ENCODE measurements at places on chromosomes 4 and X.
A peak's percentile ranks its signal among the peaks of the same experiment; 100 is the strongest.

DNA sequence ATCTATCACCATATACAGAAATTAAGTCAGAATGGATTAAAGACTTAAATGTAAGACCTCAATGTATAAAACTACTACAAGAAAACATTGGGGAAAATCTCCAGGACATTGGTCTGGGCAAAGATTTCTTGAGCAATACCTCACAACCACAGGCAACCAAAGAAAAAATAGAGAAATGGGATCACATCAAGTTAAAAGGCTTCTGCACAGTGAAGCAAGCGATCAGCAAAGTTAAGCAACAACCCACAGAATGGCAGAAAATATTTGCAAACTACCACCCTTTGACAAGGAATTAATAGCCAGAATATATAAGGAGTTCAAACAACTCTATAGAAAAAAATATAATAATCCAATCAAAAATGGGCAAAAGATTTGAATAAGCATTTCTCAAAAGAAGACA is 236.9 kb upstream of the EMCN start:
- DNase-seq = no peak

DNA sequence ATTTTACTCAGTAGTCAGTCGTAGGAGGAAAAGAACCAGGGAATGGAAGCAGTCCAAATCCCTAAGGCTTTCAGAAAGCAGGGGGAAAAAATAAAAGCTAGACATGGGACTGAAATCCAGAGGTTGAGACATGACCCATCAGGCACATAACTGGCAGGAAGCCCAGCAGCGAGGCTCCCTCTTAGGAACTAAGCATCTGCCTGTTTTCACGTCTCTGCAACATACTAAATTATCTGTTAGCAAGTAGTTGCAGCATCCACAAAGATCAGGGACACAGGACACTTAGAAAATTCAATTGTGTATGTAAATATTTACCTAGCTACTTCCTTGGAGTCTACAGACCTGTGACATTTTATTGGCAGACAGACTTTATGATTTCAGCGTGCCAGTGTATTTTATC is 118.0 kb upstream of the EDNRA start:
- DNase-seq = no peak

DNA sequence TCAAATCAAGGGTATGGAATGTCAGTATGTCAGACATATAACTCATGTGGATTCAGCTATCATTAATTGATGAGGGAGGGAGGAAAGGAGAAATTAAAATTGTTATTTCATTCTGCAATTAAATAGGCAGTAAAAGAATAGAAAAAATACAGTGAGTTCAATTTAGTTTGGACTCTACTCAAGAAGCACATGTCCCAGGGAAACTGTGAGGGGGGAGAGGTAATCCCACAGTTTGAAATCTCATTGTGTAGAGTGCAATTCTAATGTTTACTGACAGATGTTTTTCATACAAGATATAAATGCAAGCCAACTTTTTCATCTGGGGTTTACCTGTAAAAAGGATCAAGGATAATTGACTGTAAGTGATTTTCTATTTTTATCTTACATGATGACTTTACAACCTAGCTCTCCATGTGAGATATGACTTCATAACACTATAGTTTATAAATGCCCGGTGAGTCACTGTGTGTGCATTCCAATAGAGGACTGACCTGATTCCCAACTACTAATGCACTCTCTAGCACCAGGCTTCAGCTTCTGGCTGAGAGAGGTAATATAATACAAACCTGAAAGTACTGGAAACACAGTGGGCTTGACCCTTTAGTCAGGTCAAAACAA is 35.2 kb upstream of the SCD5 start:
- no peak for DNase-seq

DNA sequence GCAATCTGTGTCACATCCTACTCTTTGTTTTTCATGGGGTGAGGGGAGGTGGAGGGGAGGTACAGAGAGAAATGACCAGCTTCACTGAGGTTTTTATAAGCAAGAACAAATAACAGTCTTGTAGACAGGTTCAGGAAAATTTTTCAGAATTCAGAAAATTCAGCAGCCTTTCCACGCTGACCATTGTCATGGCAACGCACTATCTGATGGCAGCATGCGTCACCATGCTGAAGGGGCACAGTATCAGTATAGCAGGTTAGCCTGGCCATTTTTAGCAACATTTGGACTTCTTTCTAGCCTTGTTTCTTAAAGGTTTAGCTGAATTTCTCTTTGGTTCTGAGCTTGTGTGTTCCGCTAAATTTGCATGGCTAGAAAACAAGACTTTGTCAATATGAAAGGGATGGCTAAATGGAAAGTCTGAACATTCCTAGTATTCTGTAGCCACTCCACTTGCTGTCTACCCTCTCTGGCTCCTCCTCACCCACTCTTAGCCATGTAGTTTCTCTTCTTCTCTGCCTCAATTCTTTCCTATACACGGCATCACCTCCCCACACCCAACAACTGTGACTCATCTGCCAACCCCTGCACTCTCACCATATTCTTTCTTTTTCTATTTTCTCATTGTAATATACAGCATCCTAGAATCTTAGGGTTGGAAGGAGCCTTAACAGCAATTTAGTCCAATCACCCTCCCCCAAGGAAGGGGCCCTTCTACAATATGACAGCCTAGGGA is 42.7 kb upstream of the CITED1 start:
- DNase-seq = no peak

DNA sequence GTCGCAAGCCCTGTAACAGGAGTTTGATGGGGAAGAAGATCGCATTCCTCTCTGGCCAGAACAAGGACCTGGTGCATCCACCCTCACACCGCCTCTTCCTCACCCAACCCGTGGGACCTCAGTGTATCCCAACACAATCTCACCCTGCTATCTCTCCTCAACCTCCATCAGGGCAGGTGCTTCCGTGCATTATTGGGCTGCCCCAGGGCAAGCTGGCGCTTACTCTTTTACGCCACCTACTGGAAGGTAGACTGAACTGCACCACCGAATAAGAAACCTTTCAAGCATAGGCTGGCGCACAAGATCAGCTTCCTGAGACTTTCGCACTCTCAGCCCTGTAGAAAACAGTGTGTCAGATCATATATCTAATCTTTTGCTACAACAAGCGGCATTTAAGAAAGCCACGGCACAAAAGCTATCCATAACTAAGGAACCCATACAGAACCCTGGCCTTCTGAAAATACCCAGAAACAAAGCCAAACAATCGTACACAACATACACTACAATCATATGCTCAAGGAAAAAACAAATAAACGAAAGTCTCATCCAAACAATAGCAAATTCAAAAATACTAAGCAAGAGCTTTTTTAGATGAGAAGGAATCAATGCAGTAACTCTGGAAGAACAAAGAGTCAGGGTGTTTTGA is 209.3 kb downstream of the UGT8 start:
- DNase-seq = no peak

DNA sequence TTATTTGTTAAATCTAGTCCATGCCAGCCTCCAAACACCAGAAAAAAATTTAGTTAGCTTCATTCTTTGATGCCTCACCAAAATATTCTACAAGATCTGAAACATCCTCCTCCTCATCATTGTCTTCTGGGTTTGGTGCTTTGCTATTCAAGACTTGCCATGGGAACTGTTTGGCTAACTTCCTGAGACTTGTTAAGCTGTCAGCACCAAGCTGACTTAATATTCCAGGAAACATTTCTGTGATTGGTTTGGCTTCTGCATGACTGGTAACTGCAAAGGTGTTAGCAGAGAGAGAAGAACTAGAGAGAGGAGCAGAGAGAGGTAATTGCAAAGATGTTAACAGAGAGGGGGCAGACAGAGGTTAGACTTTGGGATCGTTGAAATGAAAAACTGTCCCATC is 101.3 kb downstream of the PALLD start:
- DNase-seq = no peak

DNA sequence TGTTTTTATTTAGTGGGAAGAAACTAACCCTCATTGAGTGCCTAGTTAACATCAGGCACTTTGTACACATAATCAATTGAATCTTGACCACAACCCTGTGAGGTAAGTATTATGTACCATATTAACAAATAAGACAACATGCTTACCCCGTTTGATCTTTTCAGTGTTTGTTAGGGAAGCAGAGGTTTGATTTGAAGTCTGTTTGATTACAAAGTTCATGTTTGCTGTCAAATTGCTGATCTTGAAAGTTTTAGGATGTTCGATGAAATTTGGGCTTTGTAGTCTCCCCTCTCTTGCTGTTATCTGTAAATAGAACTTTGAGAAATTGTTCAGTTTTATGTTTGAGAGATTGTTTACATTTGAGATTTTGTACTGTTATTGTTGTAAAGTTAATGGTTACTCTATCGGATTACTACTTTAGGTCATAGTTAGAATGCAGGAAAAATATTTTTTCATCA is 13.4 kb upstream of the ADH4 start:
- no peak for DNase-seq

DNA sequence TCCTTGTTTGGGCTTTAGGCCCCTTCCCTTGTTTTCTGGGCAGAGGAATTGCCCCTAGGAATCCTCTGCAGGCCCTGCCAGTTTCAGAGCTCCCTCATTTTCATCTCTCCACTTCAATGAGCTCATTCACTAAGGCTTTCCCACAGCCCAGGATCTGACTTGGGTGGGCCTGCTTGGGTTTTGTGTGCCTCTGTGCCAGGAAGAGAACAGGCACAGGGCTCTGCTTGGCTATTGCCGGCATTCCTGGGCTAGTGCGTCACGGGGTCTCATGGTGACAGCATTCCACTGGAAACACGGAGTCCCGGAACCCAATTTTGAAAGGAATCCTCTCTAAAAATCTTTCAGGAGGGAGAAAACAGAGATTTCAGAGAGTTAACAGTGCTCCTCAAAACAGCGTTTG is 150.5 kb downstream of the VCX3A start:
- DNase-seq = peak; percentile 44

DNA sequence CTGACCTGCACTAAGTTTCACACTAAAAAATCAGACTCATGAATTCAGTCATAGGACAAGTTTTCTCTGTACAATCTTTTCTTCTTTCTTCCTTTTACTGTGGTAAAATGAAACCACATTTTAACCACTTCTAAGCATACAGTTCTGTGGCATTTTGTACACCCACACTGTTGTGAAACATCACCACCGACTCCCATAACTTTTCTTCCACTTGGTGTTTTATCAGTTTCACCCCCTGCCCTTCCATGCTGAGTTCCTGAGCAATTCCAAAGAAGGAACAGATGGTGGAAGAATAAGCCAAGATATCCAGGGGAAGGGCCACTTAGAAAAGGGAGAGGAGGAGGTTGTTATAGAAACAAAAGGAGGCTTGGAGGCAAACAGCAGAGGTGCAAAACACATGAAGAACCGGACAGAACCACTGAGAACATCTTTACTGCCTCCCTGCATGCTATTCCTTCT is 22.6 kb downstream of the SLC25A4 start:
- no peak for DNase-seq

DNA sequence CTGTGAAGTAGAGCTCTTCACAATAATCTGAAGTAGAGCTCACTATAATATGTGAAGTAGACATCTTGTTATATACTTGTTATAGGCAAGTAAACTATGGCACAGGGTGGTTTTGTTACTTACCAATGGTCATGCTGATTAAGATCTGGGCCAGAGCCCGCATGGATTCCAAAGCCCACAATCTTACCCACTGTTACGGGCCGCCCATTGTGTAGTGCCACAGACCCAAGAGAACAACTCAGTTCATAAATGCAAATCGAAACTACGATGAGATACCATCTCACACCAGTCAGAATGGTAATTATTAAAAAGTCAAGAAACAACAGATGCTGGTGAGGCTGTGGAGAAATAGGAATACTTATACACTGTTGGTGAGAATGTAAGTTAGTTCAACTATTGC is 46.9 kb upstream of the CT47C1 start:
- no peak for DNase-seq

DNA sequence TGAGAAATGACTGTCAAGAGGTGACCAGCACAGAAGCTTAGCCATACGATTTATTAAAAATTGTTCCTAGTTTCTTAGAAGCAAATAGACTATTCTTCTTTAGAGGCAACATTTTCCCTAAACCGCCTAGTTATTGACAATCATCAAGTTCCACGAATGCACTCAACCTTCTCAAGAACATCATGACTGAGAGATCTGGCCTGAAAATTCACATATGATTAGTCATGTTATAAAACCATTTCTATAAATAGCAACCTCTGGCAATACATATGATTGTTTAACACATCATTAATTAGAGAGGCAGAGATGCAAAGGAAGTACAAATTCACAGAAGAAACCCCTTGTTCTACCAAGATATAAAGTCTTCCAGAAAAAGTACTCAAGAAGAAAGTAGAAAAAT is 6.7 kb downstream of the NUP62CL start:
- DNase-seq = no peak

DNA sequence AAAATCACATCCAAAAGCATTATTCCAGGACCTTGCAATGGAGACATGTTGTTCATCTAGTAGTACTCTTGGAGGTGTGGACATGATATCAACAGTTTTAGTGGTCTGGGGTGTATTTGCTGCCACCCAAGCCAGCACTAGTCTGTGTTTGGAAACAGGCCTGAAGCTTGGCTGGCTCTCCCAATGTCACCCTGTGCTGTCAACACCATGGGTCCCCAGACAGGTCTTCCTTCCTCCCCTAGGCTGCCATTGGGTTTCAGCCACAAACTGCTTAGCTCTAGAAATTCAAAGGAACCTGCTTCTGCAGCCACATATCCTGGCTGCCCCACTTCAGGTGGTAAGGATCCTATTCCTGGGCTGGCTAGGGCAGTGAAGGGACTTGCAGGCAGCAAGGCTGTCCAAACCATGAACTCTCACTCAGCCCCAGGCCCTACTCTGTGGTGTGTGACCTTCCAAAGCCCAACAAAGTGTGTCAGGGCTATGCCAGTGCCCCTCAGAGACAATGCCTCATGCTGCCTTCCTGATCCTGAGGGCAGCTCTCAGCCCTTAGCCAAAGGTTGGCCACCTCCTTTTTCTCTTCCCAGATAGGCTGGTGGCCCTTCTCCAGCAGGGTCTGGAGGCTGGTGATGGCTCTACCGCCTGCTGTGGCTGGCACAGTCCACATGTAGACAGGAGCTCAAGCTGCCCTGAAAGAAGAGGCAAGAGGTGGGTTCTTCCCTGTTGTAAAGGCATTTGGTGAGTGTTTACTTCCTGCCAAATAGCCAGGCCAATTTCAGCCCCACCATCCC is 18.3 kb downstream of the AMER1 start:
- DNase-seq = no peak

DNA sequence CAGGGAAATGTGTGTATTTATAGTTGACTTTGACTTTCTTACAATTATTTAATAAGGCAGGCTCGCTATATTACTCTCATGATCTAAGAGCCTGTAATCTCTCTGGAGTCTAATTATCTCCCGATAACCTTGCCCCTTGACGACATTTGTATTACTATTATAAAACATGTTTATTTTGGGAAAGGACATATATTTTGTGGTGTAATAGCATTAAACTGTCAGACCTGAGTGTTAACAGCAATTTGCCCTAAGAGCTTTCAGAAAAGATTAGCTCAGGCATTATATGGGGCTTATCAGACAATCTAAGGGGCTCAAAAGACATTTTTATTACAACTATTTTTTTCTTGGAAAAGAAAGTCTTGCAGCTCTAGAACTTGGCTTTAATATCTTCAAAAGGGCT is 427.9 kb upstream of the SLIT2 start:
- DNase-seq = no peak

- no peak for DNase-seq
These were observed 64.2 kb downstream of the PPP2R2C start for GRCh38 chr4:6408263-6408662.

- DNase-seq = no peak
These were observed 27.5 kb downstream of the OTUD6A start for GRCh38 chrX:70089604-70090297.

Measured in retina (tissue), 1 donor.